Epithelial cell of alveolus of lung (primary cell): ENCODE measurements at places on chromosomes 11 and 22. TPM values are rescaled to one million over a fixed set of nuclear protein-coding genes. Genes with fewer than 3 reads are reported as not detected.

Gene AGBL2
- 0.64 and 0.78 TPM in 2 replicates for total RNA-seq

Gene MYBPC3
- total RNA-seq, result not detected in 2 replicates

Gene KDELR3
- 64.3 and 146 TPM in 2 replicates for total RNA-seq

Gene RIMBP3B
- total RNA-seq, result under 0.01 TPM in 1 of 2 replicates, not detected in the other

Gene CHEK1
- 18.8 and 26.2 TPM in 2 replicates for total RNA-seq

Gene IGSF22
- total RNA-seq, result not detected in 2 replicates

Gene SCGB1A1
- not detected in 2 replicates for total RNA-seq

Gene OR8B2
- not detected in 2 replicates for total RNA-seq

Gene SEZ6L
- not detected in 2 replicates for total RNA-seq

Gene OR10D3
- total RNA-seq, result not detected in 2 replicates

Gene SUSD2
- total RNA-seq, result 8.9 and 9.1 TPM in 2 replicates

Gene KCNJ11
- not detected in 2 replicates for total RNA-seq

Gene BTBD18
- not detected in 2 replicates for total RNA-seq

Gene GSTT2B
- 17.1 and 36.6 TPM in 2 replicates for total RNA-seq

Gene MPEG1
- total RNA-seq, result not detected in 2 replicates

Gene ISX
- not detected in 2 replicates for total RNA-seq

Gene B4GALNT4
- total RNA-seq, result 14.4 and 50.0 TPM in 2 replicates

Gene RFPL1
- total RNA-seq, result not detected in 2 replicates
